ENCODE measurements at places on chromosomes 2 and 18.

GRCh38 chr2:219309278-219309677 lies at the start of gene PTPRN:
Gene PTPRN, minus strand, starts transcription at chr2:219309401. Its CDS starts 69 bp downstream, at chr2:219309332.
- peak; percentile 89 for DNase-seq

- DNase-seq: peak; percentile 78
Observed at GRCh38 chr2:174764280-174765255, at the start of gene CHRNA1. Gene CHRNA1, minus strand, starts transcription at chr2:174764472. Its CDS starts 78 bp downstream, at chr2:174764394.

DNA sequence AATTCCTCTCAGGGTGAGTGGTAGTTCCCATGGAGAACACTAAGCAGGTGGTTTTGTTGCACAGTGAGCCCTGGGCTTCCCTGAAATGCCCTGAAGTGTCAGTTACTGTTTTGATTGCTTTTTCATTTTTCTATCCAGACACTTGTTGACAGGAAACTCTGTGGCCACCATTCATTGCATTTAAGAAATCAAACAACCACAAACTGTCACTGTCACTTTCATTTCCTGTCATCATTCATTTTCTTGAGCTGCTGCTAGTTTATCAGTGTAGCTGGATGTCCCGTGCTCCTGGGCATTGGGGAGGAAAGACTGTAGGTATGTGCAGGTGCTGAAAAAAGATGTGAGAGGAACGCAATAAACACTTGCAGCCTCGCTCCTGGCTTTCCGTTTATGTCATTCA lies 891.6 kb upstream of the ZEB2 start:
- peak; percentile 3 for DNase-seq

GRCh38 chr2:33378556-33379210 lies 97.8 kb upstream of the RASGRP3 start:
- no peak for DNase-seq

DNA sequence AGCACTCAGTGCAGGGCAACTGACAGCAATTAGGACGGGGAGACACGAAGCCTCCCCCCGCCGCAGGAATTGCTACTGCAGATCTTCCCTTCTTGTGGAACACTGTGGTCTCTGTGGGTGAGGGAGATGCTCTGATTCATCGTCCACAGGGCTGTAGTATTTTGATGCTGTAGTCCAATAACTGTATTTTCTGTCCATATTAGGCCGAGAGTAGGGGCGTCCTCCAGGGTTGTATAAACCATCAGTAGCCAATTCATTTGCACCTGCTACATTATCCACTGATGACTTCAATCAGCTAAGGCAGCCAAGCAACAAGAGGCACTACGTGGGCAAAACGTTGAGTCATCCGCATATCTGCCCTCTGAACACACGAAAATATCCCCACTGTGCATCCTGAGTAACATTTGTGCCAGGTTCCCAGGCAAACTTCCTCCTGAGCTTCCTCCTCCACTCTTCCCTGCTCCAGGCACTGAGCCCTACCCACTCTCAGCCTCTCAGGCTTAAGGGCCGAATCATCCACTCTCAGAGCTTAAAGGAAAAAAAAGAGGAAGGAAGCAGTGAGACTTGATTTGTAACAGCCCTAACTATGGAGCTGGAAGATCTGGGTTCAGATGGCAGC lies 62.1 kb downstream of the LBH start:
- DNase-seq: no peak

DNA sequence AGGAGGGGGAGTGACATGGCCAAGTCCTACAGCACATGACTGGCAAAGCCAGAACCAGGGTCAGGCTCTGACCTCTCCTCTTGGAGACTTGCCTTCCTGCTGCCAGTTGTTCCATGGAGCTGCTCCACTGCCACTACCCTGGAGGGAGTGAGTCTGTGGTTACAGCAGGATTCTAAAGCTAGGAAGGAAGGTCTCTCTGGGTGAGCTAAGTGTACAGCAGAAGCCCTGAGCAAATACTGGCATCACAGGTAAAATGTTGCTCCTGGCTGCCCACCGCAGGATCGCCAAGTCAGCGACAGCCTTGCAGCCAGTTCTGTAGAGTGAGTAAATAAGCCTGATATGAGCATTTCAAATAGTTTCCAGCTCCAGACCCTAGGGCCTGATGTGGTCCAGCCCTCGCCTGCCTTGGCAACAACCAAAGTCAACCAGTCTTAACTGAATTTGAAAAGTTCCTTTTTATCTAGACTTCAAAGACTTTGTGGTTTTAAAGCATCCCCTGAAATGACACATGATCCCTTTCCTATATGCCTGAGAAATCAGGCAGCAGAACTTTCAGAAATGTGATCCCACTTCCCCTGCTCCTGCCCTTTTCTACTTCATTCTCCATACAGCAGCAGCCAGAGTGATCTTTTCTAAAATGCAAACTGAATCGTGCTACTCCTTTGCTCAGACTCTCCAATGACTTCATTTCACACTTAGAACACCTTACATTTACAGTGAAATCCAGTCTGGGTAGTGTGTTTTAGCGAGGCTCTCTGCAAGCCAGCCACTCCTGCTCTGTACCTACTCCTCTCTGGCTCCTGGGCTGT lies 114.3 kb downstream of the MGAT5 start:
- no peak for DNase-seq

GRCh38 chr2:6081955-6082624 lies 389.9 kb downstream of the SOX11 start:
- DNase-seq: peak; percentile 75

DNA sequence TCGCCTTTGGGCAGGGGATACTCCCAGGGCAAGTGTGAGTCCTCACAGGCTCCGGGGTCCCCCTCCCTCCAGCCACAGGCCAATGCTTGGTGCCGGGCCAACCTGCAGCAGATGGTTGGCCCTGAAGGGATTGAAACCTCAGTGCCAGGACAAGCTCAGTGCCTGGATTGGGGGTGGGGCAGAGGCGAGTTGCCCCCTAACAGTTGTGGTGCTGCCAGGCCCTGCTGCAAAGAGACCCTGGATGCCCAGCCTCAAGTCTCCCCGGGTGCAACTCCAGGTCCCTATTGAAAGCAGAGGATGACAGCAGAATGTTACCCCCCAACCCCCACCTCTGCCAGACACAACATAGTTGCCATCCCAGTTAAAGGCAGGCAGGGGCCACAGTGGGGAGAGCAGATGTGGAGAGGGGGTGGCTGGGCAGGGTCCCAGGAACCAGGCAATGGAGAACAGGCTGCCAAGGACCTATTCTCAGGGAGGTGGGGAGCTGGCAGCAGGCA lies 9.5 kb upstream of the RNF103 start:
- no peak for DNase-seq

GRCh38 chr2:159875083-159875482 lies 77.1 kb upstream of the CD302 start:
- no peak for DNase-seq

DNA sequence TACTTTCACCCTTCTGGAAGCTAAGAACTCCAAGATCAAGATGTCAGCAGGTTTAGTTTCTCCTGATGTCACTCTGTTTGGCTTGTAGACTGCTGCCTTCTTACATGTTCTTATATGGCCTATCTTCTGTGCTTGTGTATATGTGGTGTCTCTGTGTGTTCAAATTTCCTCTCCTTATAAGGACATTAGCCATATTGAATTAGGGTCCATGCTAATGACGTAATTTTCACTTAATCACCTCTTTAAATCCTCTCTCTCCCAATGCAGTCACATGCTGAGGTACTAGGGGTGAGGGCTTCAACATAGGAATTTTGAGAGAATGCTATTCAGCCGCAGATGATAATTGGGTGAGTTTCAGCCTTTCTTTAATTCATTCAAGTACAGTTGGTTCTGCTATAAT lies 458.3 kb upstream of the SYT4 start:
- DNase-seq: no peak

- no peak for DNase-seq
Observed at GRCh38 chr2:228063558-228063957, 117.9 kb downstream of the SPHKAP start.

DNA sequence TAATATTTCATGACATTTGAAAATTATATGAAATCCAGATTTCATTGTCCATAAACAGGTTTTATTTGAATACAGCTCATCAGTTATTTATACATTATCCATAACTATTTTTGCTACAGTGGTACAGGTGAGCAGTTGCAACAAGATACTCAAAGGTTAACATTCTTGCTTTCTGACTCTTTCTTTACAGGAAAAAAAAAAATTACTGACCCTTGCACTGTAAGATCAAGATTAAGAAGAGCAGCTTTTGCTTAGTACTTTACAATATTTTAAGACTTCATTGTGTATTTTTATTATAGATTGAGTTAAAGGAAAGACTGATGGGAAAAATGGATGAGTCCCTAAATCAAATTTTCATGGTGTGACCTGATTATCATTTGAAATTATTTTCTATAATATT lies 11.2 kb downstream of the ETAA1 start:
- no peak for DNase-seq

- no peak for DNase-seq
Observed at GRCh38 chr2:37104178-37104577, 19.9 kb downstream of the GPATCH11 start.

DNA sequence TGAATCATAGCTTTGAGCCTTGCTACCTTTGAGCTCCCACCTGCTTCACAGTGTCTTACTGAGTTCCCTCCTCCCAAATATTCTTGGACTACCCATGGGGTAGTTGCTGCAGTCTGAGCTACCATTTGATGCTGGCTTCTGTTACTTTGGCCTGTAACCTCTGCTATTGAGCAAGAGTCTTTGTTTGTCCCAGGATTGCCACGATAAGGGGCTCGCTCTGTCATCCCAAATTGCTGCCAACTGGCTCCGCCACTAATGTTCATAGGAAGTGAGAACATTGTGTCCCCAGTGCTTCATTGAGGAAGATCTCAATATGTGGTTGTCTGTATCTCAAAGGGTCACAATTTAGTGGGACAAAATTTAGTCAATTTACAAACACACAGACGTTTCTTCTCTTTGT lies 103.8 kb downstream of the TRIM43 start:
- DNase-seq: no peak

- DNase-seq: no peak
Observed at GRCh38 chr18:57050310-57050949, 96.5 kb upstream of the BOD1L2 start.

DNA sequence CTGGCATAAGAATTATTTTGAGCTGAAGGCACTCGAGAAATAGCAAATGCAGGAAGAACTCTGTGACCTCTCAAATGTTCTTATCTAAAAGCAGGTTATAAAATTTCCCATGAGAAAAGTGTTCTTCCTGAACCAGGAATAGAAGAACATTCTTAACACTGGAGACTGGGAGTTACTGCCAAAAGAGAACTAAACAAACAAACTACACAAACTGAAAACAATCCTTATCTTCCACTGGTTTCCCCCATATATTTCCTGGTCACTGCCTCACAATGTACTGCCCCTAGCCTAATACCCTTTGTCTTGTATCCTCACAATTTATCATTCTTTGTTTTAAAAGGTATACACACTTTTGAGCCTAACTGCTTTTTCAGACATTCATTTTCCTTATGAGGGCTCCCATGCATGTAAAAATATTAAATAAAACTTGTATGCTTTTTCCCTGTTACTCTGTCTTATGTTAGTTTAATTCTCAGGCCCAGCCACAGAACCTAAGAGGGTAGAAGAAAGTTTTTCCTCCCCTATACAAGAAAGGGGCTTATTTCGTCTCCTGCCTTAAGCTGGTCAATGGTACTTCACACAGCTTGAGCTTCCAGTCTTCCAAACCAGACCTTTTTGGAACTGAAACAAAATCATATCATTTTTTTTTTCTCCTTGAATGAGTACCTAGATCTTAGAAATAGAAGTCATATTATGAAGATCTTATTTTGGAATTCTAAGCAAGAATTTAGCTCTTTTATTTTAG lies 110.6 kb downstream of the MSTN start:
- DNase-seq: no peak

DNA sequence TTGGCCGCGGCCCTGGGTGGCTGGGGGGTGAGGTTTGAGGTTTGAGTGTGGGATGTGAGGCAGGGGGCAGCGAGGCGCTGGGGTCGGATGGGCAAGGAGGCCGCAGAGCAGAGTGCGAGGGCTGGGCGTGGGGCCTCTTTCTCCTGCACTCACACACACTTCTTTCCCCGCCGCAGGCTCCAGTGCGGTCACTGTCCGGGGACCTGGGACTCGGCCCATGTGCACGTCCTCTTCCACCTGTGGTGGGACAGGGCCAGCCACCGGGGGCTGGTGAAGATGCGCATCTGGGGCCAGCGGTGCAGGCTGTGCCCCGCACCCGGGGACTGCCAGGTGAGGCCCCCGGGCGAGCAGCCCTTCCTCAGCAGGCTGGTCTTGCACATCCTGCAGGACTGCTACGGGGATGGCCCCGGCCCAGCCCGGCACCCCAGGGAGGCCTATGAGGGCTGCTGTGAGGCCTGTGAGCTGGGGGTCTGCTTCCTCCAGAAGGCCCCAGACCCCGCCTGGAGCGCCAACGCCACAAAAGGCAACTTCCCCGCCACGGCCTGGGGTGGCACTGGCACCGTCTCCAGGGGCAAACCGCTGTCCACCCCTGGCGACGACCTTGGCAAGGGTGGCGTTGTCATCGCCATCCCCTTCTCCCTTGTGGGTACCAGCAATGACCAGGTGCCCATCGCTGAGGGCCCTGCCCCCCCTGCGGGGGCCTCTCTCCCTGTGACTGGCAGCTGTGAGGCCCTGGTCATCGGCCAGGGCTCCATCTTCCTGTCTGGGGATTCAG lies 2.2 kb downstream of the RTP5 start:
- DNase-seq: no peak

GRCh38 chr18:62279561-62279960 lies 45.5 kb upstream of the TNFRSF11A start:
- DNase-seq: peak; percentile 93

DNA sequence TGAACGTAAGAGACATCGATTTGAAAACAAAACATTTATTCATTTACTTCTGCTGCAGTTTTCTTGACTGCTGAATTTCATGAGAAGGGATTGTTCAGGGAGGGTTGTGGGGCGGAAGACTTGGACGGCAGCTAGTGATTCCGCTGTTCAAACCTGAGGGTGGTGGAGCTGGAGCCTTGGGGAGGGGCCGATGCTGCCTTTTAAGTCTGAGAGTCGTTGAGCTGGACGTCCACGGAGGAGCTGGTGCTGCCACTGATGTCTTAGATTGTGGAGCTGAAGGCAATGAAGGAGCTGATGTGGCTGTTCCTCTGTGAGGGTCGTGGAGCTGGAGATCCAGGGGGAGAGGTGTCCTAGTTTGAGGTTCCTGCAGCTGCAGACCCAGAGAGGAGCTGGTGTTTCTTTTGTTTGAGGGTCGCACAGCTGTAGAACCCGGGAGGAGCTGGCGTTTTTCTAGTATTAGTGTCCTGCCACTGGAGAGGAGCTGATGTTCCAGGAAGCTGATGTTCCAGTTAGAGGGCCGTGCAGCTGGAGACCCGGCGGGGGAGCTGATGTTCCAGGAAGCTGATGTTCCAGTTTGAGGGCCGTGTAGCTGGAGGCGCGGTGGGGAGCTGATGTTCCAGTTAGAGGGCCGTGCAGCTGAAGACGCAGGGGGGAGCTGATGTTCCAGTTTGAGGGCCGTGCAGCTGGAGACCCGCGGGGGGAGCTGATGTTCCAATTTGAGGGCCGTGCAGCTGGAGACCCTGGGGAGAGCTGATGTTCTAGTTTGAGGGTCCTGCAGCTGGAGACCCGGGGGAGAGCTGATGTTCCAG lies 150.9 kb downstream of the RTP5 start:
- no peak for DNase-seq

GRCh38 chr2:67663776-67664175 lies 266.6 kb downstream of the ETAA1 start:
- no peak for DNase-seq

DNA sequence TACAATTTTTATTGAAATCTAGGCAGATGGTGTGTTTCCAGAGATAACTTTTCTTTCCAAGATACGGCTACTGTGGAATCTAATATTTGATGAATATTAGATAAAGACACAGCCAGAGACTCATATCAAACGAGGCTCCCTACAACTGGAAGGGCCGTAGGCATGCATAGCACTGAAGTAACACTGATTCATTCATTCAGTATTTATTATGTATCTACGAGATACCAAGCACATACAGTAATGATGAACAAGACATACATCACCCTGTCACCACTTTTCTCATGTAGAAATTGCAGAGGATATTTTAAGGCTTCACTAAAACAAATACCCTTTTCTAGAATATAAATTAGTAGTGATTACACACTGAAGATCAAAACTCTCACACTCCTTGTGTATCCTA lies 74.5 kb downstream of the KCTD18 start:
- no peak for DNase-seq

Data from NCI-H345 (cell line).